ENCODE measurements at places on chromosomes 2 and 18. TPM values are rescaled to one million over a fixed set of nuclear protein-coding genes. Genes with fewer than 3 reads are reported as not detected.

DNA sequence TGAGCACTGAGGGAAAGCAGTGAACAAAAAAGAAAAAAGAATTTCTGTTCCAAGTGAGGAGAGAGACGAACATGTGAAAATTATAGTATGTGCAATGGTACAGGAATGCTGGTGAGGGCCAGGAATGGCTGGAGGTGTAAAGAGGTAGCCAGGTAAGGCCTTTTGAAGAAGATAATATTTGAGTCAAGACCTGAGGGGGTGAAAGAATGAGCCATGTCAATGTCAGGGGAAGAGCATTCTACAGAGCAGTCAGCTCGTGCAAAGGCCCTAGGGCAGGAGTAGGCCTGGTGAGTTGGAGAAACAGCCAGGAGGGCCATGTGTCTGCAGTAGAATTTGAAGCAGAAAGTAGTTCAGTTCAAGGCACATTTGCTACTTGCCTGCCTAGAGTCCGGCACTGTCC, 12.4 kb upstream of the RPL31 start:
- no peak for DNase-seq

- DNase-seq = no peak
Measured at GRCh38 chr2:101267671-101268656, 15.3 kb downstream of the CNOT11 start.

GRCh38 chr2:204389120-204389519, 156.2 kb upstream of the PARD3B start:
- DNase-seq = no peak

- DNase-seq = peak; percentile 98
Measured at GRCh38 chr2:203238704-203239526, at the start of gene CYP20A1. Gene CYP20A1 (plus strand): TSS chr2:203239018. CDS start chr2:203239063, 45 bp downstream.

- DNase-seq = no peak
Measured at GRCh38 chr2:127174136-127174535, 46.0 kb downstream of the CYP27C1 start.

DNA sequence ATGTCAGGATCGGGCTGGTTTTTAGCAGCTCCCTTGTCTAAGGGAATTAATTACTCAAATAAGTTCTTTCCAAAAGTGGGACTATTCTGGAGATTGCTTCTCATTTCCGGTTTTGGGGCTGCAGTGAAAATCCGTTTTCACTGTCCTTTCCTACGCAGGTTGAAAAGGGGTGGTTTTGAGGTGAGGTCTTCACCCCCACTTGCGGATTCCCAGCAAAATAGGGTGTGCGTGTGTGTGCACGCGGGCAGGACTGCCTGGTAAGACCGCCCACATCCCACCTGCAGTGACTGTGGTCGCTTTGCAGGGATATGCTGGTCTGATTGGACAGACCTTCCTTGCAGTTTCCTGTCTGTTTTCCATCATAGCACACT, 472 bp upstream of the PLEKHM3 start:
- DNase-seq = no peak

- DNase-seq = no peak
Measured at GRCh38 chr2:7835693-7836680, 845.9 kb upstream of the ID2 start.

DNA sequence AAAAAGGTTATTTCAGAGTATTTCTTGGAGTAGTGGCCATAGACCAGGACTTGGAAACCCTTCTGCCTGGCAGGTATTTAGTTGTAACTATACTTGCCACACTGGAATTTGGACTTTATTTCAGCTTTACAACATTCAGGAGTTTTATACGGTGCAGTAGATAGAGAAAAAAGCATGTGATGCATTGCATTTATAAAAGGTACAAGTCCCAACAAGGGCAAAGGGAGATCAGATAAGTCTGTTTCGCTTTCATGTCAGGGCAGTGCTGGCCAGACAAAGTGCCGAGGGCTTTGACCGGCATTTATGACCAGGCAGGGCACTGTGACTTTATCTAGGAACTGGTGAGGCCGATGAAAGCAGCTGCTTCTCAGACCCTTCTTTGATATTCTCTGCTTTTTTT, 145.4 kb downstream of the RTN4 start:
- no peak for DNase-seq

- DNase-seq = no peak
Measured at GRCh38 chr2:200756618-200757321, 54.9 kb upstream of the BZW1 start.

DNA sequence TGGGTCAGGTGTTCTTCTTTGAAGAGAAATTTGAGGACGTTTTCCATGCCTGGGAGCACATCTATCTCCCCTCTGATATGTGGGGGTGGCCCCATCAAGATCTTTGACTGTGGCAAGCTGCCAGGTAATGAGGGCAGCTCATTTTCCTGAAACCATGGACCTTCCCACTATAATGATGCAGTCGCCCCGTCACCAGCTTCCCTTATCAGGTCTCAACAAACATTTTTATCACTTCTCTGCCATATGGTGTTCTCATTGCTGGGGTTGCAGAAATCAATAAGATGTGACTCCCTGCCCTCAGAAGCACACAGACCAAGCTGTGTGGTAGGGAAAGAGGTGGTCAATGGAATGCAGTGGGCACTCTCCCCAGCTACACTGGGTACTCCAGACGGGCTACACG, 48.4 kb upstream of the B3GNT7 start:
- no peak for DNase-seq

- DNase-seq = no peak
Measured at GRCh38 chr2:79630972-79631557, 118.2 kb downstream of the CTNNA2 start.

DNA sequence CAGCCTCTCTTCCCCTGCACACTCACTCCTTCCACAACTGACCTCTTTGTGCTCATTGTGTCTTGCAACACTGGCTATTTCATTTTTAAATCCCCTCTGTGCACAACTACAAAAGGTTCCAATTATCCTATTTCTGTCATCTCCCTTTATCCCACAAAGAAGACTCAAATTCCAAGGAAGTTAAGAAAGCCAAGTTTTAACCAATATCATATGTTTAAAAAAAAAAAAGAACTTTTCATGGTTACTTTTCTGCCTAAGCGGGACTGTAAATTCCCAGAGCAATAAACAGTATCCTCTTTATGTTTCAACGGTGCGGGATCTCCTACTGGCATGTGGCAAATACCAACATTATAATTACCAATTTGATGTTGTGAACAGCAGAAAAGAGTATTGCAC, 83.8 kb downstream of the DOCK10 start:
- no peak for DNase-seq

Gene TRIB2
- 32.1 TPM for total RNA-seq

Gene TTN
- 3,113 TPM for total RNA-seq

Gene ARHGAP28
- total RNA-seq = 1.1 TPM

Gene TBC1D8
- total RNA-seq = 51.4 TPM

Gene VSNL1
- 10.4 TPM for total RNA-seq

Gene CGREF1
- 1.4 TPM for total RNA-seq

Gene MYO7B
- 0.32 TPM for total RNA-seq

Gene SERPINB13
- total RNA-seq = not detected

Gene RGPD4
- total RNA-seq = 0.11 TPM

Gene HOXD10
- not detected for total RNA-seq

Gene PLB1
- 1.8 TPM for total RNA-seq

Gene TXNDC2
- not detected for total RNA-seq

Gene EVX2
- total RNA-seq = not detected

All from Right ventricle myocardium superior (tissue), 1 donor.